ENCODE measurements at places on chromosomes 12 and 14.

GRCh38 chr12:6961695-6962284 lies 8.7 kb downstream of the PHB2 start:
- DNase-seq = peak; percentile 79

DNA sequence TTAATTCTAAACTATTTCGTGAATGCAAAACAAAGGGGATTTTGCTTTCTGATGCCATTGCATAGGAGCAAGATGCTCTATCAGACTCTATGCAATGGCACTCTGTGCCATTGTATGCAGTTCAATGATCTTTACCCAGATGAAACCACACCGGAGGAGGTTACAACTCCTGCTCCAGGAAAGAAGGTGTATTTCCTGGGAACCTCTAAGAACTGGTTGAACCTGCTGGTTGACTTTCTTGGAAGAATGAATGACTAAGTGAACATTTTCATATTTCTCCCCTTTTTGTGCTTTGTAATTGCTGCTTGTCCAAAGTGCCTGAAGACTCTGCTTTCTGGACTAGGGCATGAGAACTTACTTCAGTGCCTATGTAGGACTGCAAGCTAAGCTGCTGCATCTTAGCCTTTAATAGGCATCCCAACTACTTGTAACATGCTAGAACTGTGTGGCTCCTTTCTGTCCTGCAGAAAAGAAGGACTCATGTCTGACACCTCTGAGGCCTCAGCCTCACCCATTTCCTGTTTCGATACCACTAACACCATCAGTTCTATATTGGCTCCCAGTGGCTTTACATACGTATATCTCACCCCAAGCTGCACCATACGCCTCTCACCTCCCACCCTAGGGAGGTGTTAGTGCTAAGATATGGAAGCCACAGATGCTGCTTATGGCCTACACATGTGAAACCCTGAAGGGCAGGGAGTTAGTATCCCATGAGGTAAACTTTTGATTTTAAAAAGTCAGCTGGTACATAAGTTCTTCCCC lies 193.5 kb upstream of the CNOT2 start:
- no peak for DNase-seq

DNA sequence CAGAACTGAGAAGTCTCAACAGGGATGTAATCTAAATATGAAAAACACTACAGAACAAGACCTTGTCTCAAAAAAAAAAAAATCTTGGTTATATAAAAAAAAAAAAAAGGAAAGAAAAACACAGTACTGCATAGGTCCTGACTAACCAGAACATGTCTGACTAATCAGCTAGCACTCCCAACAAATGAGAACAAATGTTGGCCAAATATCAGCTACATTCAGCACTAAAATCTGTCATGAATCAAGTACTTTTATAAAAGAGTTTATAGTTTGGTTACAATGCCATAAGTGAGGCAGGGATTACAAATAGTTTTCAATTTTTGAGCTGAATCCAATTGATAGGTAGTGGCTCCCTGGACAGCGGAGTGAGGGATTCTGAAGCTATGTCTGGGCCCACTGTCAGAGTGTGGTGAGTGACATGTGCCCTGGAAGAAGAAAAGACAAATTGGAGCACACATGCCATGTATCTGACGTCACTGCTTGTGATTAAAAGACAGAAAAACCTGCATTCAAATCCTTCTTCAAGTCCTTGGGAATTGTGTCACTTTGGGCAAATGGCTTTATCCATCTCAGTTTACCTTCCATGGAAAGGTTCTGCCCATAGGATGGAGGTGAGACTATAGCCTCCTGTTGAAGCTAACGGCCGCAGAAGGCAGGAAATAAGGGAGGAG lies 5.6 kb upstream of the FAM234B start:
- DNase-seq = no peak

GRCh38 chr14:100346306-100347091 lies 23.4 kb downstream of the SLC25A47 start:
- DNase-seq = no peak

DNA sequence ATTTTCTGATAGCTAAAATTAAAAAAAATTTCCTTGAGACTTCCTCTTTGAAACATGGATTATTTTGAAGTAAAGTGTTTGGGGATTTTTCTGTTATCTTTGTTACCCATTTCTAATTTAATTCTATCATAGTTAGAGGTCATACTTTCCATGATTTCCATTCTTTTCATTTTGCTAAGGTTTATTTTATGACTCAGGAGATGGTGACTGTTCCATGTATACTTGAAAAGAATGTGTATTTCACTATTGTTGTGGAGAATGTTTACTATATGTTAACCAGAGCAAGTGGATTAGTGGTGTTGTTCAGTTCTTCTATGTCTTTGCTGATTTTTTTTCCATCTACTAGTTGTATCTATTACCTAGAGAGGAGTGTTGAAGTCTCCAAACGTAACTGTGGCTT lies 250.5 kb upstream of the PELI2 start:
- DNase-seq = no peak

- peak; percentile 76 for DNase-seq
Observed at GRCh38 chr14:61750708-61751474, 11.3 kb upstream of the SNAPC1 start.

GRCh38 chr14:81446279-81447007 lies 46.3 kb upstream of the STON2 start:
- DNase-seq = no peak

DNA sequence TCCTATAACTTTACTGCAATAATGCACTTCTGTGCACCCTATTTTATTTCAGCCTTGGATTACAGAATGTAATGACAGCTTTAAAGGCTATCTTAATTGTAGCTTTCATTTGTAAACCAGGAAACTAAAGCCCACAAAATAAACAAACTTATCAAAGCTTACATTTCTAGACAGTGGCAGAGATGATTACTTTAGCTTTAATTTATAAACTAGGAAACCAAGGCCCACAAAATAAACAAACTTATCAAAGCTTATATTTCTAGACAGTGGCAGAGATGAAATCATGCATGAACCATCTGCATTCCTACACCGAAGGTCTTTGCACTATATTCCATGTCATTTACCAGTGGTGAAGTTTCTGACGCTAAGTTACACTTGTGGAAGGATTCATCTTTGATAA lies 74.4 kb downstream of the PRKD1 start:
- DNase-seq = no peak

Data from HEK293T (cell line).